ENCODE measurements at places on chromosomes 3 and 15.

DNA sequence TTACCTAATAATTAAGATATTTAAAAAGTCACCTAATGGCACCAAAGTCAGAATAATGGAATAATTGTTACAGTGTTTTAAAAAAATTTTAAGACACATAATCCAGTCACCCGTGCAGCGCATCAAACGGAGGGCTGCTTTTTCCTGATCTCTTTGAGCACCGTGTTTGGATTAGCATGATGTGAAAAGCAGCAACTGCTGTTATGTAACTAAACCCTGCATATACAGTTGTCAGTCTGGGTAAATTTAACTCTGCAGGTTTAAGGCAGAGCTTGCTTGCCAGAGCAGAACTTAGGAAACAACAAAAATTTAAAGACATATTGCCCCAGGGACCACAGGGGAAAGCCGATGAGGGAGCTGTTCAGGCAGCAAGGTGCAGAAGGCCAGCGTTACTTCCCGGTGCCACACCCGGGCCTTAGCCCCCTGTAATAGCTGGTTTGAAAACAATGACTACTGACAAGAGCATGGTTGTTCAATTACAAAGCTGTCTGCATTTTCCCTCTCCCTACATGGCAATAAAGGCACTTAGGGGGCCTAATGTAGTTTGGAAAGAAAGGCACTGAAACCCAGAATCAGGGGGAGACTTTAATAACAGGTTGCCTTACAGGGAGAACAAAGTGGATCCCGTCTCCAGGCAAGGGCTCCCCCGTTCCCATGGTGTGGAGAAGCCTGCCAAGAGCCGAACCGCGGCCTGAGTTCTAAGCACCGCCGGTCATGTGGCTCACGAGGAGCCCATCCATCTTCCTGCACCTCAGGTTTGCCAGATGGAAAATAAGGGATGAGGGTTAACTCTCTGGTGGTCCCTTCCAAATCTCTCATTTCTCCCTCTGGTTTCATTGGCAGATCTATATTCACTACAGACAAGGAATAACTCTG lies 32.2 kb downstream of the RORA start:
- no peak for DNase-seq

GRCh38 chr15:99503411-99503810 lies 62.4 kb upstream of the MEF2A start:
- no peak for DNase-seq

DNA sequence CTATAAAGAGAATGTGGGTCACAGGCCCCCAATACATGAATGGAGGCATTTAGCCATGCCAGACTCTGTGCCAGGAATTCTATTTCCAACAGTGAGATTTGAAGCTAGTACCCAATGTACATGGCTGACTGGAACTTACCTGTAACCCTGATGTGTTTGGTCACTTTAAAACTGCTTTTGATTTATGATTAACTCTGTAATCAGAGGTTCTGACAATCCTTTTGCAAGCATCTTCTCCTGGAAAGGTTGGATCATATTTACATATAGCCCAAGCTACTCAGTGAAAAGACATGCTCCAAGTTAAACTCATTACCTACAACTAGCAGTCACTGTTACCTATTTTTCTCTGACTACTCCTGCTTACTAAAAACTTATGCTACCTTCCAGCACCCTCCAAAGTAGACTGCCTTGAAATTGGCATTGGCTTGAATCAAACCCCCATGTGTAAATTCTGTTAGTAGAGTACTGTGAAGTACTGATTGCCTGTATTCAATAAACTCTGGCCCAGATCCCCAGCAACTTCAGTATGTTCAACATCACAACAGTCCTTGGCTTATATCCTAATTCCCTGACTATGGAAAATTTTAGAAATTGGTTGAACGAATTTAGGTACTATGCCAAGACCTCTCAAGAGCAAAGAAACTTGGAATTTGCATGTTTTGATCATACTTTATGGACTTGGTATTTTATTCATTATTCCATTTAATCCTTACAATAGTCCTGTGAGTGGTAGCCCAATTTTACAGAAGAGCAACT lies 665.6 kb upstream of the NECTIN3 start:
- no peak for DNase-seq

GRCh38 chr3:124097362-124098131 lies 105.6 kb upstream of the ROPN1 start:
- DNase-seq: no peak

GRCh38 chr3:75983609-75984290 lies 198.4 kb upstream of the ZNF717 start:
- no peak for DNase-seq

GRCh38 chr15:26453914-26454313 lies 319.0 kb downstream of the GABRB3 start:
- DNase-seq: no peak

GRCh38 chr3:135084405-135084804 lies 289.3 kb downstream of the EPHB1 start:
- DNase-seq: no peak

DNA sequence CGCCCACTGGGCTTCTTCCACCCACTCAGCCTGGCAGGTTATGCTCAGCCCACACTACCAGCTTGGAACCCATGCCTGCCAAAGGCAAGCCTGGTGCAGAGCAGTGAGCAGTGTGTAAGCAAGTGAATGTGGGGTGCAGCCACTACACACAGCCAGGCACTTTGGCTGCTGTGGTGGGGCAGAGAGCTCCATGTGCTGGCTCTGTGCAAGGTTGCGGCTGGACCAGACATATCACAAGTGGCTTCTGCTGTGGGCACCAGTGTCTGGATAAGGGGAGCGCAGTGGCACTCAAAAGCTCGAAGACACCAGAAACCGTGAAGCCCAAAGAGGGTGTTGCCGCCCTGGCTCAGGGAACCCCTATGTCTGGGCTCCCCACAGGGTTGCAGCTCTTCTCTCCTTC lies 563.7 kb downstream of the SI start:
- no peak for DNase-seq

GRCh38 chr3:29331456-29332194 lies 50.8 kb downstream of the RBMS3 start:
- no peak for DNase-seq

GRCh38 chr3:157918402-157918801 lies 187.8 kb downstream of the SHOX2 start:
- no peak for DNase-seq

- DNase-seq: no peak
Measured at GRCh38 chr3:459311-459670, 262.7 kb downstream of the CHL1 start.

GRCh38 chr3:185175370-185175987 lies 22.6 kb upstream of the C3orf70 start:
- peak; percentile 28 for DNase-seq

- no peak for DNase-seq
Measured at GRCh38 chr15:36603987-36604386, 24.6 kb downstream of the CDIN1 start.

DNA sequence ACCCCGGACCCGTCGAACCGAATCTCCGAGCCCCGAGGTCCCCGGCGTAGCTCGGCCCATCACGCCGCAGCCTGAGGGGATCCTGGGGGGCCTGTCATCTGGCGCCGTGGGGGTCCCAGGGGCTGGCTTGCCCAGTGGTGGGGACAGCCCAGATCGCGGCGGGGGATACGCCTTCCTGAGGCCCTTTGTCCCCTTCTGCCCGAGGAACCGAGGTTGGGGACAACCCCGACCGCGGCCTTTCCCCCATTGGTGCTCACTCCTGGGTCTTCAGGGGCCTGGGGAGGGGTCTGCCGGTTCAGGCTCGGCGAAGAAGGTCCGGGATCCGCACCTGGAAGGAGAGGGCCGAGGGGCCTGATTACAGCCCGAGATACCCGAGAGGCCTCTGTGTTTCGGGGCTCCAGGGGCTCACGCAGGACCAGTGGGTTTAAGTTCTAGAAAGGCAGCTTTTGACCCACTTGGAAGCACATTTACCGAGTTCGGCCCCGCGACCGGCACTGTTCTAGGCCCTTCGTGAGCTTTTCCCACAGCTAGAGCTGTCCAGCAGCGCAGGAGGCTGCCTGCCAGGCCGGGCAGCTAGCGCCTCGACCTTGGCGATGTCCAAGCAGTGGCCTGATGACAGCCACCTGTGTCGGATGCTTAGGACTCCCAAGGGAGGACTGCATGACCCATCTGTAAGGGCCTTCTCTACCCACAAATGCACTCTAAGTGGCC lies 504 bp downstream of the ABHD2 start:
- no peak for DNase-seq

GRCh38 chr15:97729270-97729669 lies 231.2 kb upstream of the ARRDC4 start:
- no peak for DNase-seq

- no peak for DNase-seq
Measured at GRCh38 chr3:71281280-71281679, 302.2 kb downstream of the FOXP1 start.

- DNase-seq: no peak
Measured at GRCh38 chr15:85335193-85335942, 45.0 kb upstream of the AKAP13 start.

DNA sequence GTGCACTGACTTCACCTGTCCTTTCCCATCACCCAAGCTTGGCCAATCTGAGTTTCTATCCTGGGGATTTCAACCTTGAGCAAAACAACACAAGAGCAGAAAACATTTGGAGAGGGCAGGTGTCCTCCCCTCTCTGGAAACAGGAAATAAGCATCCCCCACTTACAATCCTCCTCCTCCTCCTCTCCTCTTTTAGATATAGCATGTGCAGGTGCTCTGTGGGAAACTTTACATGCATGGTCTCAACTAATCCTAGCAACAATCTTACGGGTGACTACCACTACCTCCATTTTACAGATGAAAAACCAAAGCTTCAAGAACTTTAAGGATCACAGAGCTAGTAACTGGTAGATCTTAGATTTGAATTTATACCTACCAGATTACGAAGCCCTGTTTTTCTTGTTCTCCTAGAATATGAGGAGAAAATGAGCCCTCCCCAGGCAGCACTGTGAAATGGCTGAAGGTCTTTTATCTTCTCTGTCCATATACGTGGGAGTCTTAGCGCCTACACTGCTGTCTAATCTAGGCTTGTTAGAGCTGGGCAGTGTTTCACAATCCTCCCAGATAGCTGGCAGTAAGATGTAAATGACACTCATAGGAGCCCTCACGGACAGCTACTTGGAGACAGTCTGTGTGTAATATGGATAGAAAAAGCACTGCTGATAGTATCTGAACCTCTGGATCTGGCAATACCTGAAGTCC lies 301.2 kb upstream of the PROK2 start:
- DNase-seq: no peak

Data from NCI-H1092 treated with DMSO at 0.1 percent for 48 hours (cell line).